Transverse colon (tissue), 4 donors: ENCODE measurements at places on chromosomes 16 and 17.

GRCh38 chr16:7888411-7888810, 555.8 kb downstream of the RBFOX1 start:
- DNase-seq: no peak
- H3K27me3 ChIP-seq: no peaks in the 10 kb centered on the region
- no peak overlapping the region for H3K27ac ChIP-seq
- no peaks in the 10 kb centered on the region for H3K4me1 ChIP-seq
- H3K4me3 ChIP-seq: no peak overlapping the region

DNA sequence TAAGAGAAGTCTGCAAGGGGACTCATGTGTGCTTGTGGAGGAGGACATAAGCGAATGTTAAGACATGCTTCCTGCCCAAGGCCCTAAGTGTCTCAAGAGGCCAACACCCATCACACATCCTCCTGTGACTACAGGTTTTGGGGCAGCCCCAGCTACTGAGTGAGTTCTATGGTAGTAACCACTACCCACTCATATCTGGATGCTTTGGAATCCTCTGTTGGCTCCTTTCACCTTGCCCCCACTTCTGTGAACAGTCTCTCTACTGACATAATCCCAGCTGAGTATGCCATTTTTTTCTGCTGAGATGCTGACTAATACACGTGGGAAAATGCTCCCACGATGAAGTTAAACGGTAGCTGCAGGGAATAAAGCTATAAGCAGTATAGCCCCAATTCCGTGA, 153.5 kb downstream of the VPS53 start:
- H3K36me3 ChIP-seq: peaks cover 4% of the 10 kb centered on the region
- H3K27ac ChIP-seq: no peak overlapping the region

GRCh38 chr16:58054289-58054688, 28.7 kb downstream of the MMP15 start:
- no peak for DNase-seq
- H3K36me3 ChIP-seq: no peaks in the 10 kb centered on the region
- no peak overlapping the region for H3K27ac ChIP-seq
- no peaks in the 10 kb centered on the region for H3K27me3 ChIP-seq

DNA sequence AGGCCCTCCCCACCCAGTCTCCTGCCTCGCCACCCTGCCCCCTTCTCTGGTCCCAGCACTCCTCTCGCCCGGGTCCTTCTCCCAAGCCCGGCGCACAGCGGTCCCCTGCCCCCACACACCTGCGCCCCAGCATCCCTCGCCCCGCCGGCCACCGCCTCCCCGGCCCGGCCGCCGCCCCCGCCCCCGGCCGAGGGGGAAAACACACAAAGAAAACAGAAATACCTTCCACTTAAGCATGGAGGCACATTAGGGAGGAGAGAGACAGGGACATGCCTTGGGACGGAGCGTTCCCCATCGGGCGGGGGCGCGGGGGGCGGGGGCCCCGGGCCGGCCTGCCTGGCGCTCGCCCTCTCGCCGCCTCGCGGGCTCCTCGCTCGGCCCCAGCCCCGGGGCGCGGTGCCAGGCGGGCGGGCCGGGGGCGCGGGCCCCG, 326 bp downstream of the SRCIN1 start:
- peaks cover 56% of the 10 kb centered on the region for H3K27me3 ChIP-seq
- H3K4me3 ChIP-seq: peak overlapping the region; percentile 61
- no peaks in the 10 kb centered on the region for H3K36me3 ChIP-seq
- no peak for DNase-seq
- peaks cover 29% of the 10 kb centered on the region for H3K4me1 ChIP-seq

GRCh38 chr16:57760357-57761160, 25.0 kb downstream of the KATNB1 start:
- H3K27me3 ChIP-seq: no peaks in the 10 kb centered on the region
- no peaks in the 10 kb centered on the region for H3K36me3 ChIP-seq
- H3K4me1 ChIP-seq: no peaks in the 10 kb centered on the region
- H3K4me3 ChIP-seq: no peak overlapping the region
- DNase-seq: no peak
- H3K27ac ChIP-seq: no peak overlapping the region

GRCh38 chr17:44086364-44087311, 16.1 kb downstream of the G6PC3 start:
- H3K36me3 ChIP-seq: no peaks in the 10 kb centered on the region
- no peak overlapping the region for H3K4me3 ChIP-seq
- peaks cover 4% of the 10 kb centered on the region for H3K4me1 ChIP-seq
- H3K27me3 ChIP-seq: no peaks in the 10 kb centered on the region
- DNase-seq: no peak

DNA sequence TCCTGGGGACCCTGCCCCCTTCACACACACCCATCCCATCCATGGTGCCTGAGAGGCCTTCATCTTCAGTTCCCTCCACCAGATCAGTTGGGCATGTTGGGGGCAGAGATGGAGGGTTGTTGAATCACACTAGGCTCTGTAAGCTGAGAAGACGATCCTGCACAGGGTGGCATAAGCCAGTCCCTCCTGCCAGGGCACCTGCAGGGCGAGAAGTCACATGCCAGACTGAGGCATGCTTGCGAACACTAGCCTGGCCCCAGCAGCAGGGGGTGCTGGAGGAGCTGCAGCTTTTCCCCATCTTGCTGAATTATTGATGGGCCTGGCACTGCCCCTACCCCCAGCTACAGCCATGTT, 6.1 kb upstream of the TBX2 start:
- peaks cover 30% of the 10 kb centered on the region for H3K4me1 ChIP-seq
- no peak overlapping the region for H3K27ac ChIP-seq
- H3K36me3 ChIP-seq: no peaks in the 10 kb centered on the region
- H3K4me3 ChIP-seq: no peak overlapping the region
- DNase-seq: no peak

DNA sequence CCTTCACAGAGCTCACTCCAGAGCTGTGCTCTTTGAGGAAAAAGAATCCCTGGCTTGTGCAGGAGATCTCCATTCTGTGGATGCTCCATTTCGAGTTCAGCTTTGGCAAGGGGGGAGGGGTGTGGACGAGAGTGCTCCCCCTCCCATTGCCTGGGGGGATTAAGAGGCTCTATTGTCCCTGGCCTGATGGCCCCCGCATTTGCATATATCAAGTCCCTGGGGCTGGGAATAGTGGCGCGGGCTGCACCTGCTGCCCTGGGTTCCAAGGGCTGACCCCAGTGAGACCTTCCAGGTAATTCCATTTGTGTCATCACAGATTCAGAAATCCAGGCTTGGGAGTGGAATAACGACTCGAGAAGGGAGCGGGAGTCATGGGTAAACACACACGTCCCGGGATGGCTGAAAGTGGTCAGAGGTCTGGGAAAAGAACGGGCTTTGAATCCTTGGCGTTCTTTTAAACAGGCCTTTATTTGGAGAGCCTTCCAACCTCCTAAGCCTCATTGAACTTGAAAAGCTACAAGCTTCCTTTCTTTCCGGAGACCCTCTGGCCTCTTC, 479.3 kb downstream of the HS3ST3B1 start:
- H3K4me1 ChIP-seq: no peaks in the 10 kb centered on the region
- no peak overlapping the region for H3K4me3 ChIP-seq
- no peaks in the 10 kb centered on the region for H3K36me3 ChIP-seq

- H3K27me3 ChIP-seq: no peaks in the 10 kb centered on the region
- H3K4me3 ChIP-seq: no peak overlapping the region
- no peaks in the 10 kb centered on the region for H3K36me3 ChIP-seq
- H3K27ac ChIP-seq: no peak overlapping the region
Measured at GRCh38 chr17:21271454-21272183, 12.9 kb upstream of the MAP2K3 start.

- peak overlapping the region; percentile 90 for H3K4me3 ChIP-seq
- peaks cover 39% of the 10 kb centered on the region for H3K4me1 ChIP-seq
- peak overlapping the region; percentile 97 for H3K27ac ChIP-seq
Measured at GRCh38 chr17:7014995-7015958, 2.9 kb downstream of the RNASEK start.

DNA sequence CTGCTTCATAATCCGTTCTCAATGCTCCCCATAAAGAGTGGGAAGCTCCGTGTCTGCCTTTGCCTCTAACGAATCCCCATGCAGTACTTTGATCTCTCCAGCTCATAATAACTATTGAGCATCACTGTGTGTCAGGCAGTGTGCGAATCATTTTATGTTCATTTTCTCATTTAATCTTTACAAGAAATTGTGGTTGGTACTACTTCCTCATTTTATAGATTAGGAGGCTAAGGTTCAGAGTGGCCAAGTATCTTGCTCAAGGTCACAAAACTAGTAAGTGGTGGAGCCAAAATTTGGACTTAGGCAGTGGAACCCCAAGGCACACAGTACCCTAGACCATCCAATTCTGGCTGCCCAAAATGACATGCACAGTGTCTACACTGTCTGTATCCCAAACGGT, 44.8 kb downstream of the ABCC12 start:
- no peaks in the 10 kb centered on the region for H3K27me3 ChIP-seq
- no peak overlapping the region for H3K4me3 ChIP-seq
- no peaks in the 10 kb centered on the region for H3K36me3 ChIP-seq
- H3K4me1 ChIP-seq: no peaks in the 10 kb centered on the region
- no peak overlapping the region for H3K27ac ChIP-seq

DNA sequence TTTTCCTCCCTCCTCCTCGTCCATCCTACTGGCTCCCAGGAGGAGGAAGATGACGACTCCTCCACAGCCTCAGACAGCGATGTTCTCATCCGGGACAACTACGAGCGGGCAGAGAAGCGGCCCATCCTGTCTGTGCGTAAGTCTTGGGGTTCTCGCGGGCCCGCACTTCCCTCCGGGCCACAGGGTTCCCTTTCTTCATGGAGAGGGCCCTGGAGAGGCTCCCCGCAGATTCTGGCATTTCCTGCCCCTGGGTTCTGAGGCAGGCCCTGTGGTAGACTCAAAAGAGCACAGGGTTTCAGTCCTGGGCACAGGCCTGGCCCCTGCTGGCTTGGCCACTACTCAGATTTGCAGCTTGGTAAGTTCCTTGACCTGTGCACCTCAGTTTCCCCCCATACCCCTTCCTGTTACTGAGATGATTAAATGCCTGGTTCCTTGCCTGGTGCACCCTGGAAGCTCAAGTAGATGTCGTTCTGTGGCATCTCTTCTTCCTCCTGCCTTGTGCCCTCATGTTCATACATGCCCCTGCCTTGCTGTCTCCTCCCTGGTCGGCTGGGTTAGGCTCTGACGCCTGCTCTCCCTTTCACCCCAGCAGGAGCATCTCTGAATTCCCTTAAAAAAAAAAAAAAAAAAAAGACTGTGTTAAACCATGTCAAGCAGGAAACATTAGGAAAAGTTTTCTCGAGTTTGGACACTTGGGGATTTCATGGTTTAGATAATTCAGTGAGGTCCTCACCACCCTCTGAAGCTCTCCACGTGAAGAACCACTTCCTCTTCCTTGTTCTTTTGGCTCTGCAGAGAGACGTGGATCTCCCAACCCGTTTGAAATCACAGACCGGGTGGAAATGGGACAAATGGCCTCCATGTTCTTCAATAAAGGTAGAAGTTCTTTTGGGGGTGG, 14.3 kb upstream of the NAT9 start:
- no peak for DNase-seq
- no peaks in the 10 kb centered on the region for H3K4me1 ChIP-seq
- no peaks in the 10 kb centered on the region for H3K27me3 ChIP-seq
- H3K4me3 ChIP-seq: no peak overlapping the region

GRCh38 chr17:2500446-2500845, 11.2 kb downstream of the METTL16 start:
- DNase-seq: no peak
- H3K27me3 ChIP-seq: no peaks in the 10 kb centered on the region
- no peak overlapping the region for H3K4me3 ChIP-seq
- H3K27ac ChIP-seq: no peak overlapping the region

GRCh38 chr17:59617156-59617732, 2.5 kb upstream of the CLTC start:
- no peaks in the 10 kb centered on the region for H3K36me3 ChIP-seq
- H3K27ac ChIP-seq: peak overlapping the region; percentile 99
- H3K4me1 ChIP-seq: peaks cover 9% of the 10 kb centered on the region
- no peak overlapping the region for H3K4me3 ChIP-seq
- DNase-seq: no peak
- H3K27me3 ChIP-seq: no peaks in the 10 kb centered on the region

- H3K27ac ChIP-seq: peak overlapping the region; percentile 71
- no peaks in the 10 kb centered on the region for H3K36me3 ChIP-seq
- H3K4me3 ChIP-seq: no peak overlapping the region
- no peaks in the 10 kb centered on the region for H3K27me3 ChIP-seq
- H3K4me1 ChIP-seq: peaks cover 16% of the 10 kb centered on the region
Measured at GRCh38 chr16:11639925-11640899, 28.0 kb upstream of the SNN start.

- no peaks in the 10 kb centered on the region for H3K36me3 ChIP-seq
- DNase-seq: peak; percentile 48
- H3K27ac ChIP-seq: no peak overlapping the region
- H3K4me3 ChIP-seq: no peak overlapping the region
- H3K27me3 ChIP-seq: no peaks in the 10 kb centered on the region
Measured at GRCh38 chr17:33260638-33261037, 32.5 kb downstream of the ASIC2 start.

DNA sequence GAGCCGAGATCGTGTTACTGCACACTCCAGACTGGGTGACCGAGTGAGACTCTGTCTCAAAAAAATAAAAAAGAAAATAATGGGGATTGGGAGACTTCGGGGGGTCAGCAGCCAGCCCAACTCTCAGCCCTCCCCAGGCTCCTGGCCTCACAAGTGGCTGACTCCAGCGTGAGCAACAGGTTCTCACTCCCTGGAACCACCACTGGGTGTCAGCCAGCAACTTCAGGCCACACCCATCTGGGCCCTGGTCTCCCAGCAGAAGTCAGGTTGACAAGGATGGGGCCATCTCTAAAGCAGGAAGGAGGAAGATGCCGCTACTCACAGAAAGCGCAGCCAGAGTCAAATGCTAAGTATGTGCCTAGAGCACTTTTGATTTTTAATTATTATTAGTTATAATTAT, 139.4 kb downstream of the C16orf78 start:
- no peaks in the 10 kb centered on the region for H3K27me3 ChIP-seq
- no peaks in the 10 kb centered on the region for H3K36me3 ChIP-seq
- no peak overlapping the region for H3K27ac ChIP-seq

- no peaks in the 10 kb centered on the region for H3K27me3 ChIP-seq
- H3K4me3 ChIP-seq: no peak overlapping the region
- no peaks in the 10 kb centered on the region for H3K36me3 ChIP-seq
- H3K4me1 ChIP-seq: no peaks in the 10 kb centered on the region
- DNase-seq: no peak
Measured at GRCh38 chr16:7209598-7209997, 123.0 kb upstream of the RBFOX1 start.

GRCh38 chr16:84806256-84806889, 13.4 kb upstream of the CRISPLD2 start:
- no peaks in the 10 kb centered on the region for H3K4me1 ChIP-seq
- no peak overlapping the region for H3K4me3 ChIP-seq
- no peaks in the 10 kb centered on the region for H3K27me3 ChIP-seq
- DNase-seq: no peak

GRCh38 chr16:84476401-84476800, 28.1 kb downstream of the MEAK7 start:
- no peak for DNase-seq
- no peaks in the 10 kb centered on the region for H3K4me1 ChIP-seq
- H3K27ac ChIP-seq: no peak overlapping the region
- H3K36me3 ChIP-seq: no peaks in the 10 kb centered on the region

DNA sequence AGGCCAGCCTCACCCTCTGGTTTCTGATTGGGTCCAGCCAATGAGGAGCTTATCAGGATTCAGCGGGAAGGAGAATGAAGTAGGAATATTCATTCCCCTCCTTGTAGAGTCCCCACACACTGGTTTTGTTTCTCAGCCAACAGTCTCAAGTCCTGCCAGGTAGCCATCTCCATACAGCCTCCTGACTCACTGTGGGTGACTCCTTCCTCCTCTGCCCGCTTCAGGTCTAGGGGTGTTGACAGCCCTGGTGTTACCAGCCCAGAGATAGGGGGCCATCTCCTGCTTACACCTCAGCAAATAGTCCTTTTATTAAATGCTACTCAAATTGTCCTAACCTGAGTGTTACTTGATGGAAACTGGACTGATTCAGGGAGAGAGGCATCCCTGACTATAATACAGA, 4.0 kb upstream of the MFAP4 start:
- H3K27ac ChIP-seq: no peak overlapping the region
- no peaks in the 10 kb centered on the region for H3K27me3 ChIP-seq
- no peak overlapping the region for H3K4me3 ChIP-seq
- H3K36me3 ChIP-seq: no peaks in the 10 kb centered on the region
